Activated T-cell treated with anti-CD3 and anti-CD28 coated beads for 24 hours (primary cell): ENCODE measurements at places on chromosomes 6 and 20.

- no peak for DNase-seq
Measured at GRCh38 chr6:145318952-145319351, 416.4 kb downstream of the EPM2A start.

- no peak for DNase-seq
Measured at GRCh38 chr20:5433352-5433751, 116.6 kb upstream of the PROKR2 start.

GRCh38 chr6:53869964-53870363 is 75.2 kb downstream of the LRRC1 start:
- no peak for DNase-seq

GRCh38 chr20:62025832-62026563 is 39.7 kb downstream of the TAF4 start:
- no peak for DNase-seq

GRCh38 chr6:163998496-163998895 is 584.0 kb downstream of the QKI start:
- no peak for DNase-seq

GRCh38 chr6:155181498-155181897 is 82.3 kb upstream of the CLDN20 start:
- no peak for DNase-seq

DNA sequence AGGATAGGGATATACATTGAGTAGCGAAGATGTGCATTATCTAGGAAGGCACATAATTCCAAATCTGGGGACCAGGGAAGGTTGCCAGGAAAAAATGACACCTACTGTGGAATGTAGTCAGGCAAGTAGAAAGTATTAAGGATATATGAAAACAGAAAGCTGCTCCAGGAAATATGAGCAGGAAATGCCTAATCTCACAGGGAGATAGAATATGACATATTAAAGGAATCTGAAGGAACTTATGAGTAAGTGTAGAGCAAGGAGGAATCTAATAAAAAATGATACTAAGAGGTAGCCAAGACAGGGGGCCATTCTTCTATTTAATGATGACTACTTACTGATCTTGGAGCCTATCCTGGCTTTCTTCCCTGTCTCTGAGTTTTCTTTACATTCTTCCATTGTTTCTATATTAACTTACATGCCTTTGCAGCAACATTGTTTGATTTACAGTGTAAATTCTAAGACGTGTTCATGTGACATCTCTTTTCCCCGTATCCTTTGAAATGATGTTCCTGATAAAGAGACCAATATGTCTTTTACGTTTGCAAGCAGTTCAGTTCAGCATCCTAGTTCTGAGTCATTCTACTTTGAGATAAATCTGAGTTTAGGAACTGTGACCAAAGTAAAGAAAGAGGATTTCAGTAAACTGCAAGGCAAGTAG is 58.6 kb downstream of the TINAG start:
- no peak for DNase-seq

- no peak for DNase-seq
Measured at GRCh38 chr20:6099819-6100218, 23.0 kb downstream of the FERMT1 start.

GRCh38 chr6:38110481-38110971 is 291.0 kb downstream of the ZFAND3 start:
- no peak for DNase-seq

GRCh38 chr20:20366876-20367574 is 879 bp upstream of the INSM1 start:
- no peak for DNase-seq

- DNase-seq = no peak
Measured at GRCh38 chr6:17591287-17591686, 8.8 kb upstream of the FAM8A1 start.

- no peak for DNase-seq
Measured at GRCh38 chr20:25277051-25277801, 29.3 kb downstream of the PYGB start.

- no peak for DNase-seq
Measured at GRCh38 chr6:158439255-158439654, 120.6 kb upstream of the TMEM181 start.

DNA sequence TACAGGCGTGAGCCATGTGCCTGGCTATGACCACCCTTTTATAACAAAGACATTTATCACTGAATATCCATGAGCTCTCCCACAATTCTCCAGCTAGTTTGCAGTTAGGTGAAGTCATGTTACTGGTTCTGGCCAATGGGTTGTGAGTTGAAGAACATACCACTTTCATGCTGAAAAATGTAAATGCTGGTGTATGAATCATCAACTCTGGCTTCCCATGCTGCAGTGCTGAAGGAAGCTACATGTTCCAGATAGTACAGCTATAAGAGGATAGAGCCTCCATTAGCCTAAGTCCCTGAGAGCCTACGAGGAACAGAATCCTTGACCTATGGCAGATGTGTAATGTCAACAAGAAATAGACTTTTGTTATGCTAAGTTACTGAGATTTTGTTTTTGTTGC is 180.4 kb downstream of the BTBD9 start:
- no peak for DNase-seq

GRCh38 chr6:142030115-142030619 is 102.6 kb upstream of the GJE1 start:
- DNase-seq = no peak

- DNase-seq = no peak
Measured at GRCh38 chr6:1594445-1595200, 15.1 kb upstream of the FOXC1 start.
